ENCODE measurements at places on chromosomes 7 and 10. TPM values are rescaled to one million over a fixed set of nuclear protein-coding genes. Genes with fewer than 3 reads are reported as not detected.

TUBB8 gene
- 0.10 TPM for polyA plus RNA-seq

DKK1 gene
- 1.0 TPM for polyA plus RNA-seq

CHPF2 gene
- polyA plus RNA-seq: 24.1 TPM

GIMAP6 gene
- 17.4 TPM for polyA plus RNA-seq

DNA sequence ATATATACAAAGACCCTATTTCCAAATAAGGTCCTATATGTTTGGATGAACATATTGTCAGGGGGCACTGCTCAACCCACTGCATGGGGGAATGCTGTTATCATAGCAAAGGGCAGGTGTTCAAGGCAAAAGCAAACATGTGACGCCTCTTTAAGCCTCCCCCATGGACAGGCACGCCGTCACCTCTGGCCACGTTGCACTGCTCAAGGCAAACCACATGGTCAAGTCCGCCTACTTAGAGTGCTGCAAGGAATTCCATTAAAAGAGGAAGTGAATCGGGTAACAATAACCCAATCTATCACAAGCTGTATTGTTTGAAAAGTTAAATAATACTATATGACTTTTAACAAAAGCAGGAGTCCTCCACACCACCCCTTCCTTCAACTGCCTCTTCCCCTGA lies 8.8 kb upstream of the CALD1 start:
- no peak for DNase-seq

GRCh38 chr7:36874041-36874440 lies 149.7 kb upstream of the AOAH start:
- DNase-seq: peak; percentile 70

GRCh38 chr7:157568106-157568769 lies 231.4 kb downstream of the DNAJB6 start:
- DNase-seq: no peak

- no peak for DNase-seq
These were observed 631.8 kb downstream of the GRID1 start for GRCh38 chr10:85734791-85735190.

DNA sequence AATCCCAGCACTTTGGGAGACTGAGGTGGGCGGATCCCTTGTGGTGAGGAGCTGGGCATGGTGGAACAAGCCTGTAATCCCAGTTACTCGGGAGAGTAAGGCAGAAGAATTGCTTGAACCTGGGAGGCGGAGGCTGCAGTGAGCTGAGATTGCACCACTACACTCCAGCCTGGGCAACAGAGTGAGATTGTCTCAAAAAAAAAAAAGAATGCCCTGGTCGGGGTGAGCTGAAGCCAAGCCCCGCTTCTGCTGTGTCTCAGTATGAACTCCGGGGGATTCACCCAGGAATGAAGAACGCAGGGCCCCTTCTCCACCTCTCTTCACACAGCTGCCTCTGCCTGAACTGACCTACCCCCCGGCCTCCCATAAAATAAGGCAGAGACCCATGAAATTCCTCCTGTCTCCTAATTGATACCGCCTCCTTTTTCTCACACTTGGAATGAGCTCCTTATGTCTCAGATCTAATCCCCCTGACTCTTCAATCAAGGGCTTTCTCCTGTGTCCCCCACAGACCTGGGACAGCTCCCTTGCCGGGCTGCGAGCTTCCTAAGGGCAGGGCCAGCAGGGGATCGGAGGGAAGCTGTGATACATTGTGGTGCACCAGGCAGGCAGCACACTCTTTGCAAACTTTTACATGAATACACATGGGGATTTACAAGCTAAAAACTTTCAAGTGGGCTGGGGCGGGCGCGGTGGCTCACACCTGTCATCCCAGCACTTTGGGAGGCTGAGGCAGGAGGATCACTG lies 911 bp upstream of the ZP3 start:
- DNase-seq: no peak

- DNase-seq: no peak
These were observed 197.9 kb downstream of the IMMP2L start for GRCh38 chr7:111364413-111364812.

All from muscle of leg (tissue), 16 donors.